ENCODE measurements at places on chromosomes 16 and 17. TPM values are rescaled to one million over a fixed set of nuclear protein-coding genes. Genes with fewer than 3 reads are reported as not detected.

DNA sequence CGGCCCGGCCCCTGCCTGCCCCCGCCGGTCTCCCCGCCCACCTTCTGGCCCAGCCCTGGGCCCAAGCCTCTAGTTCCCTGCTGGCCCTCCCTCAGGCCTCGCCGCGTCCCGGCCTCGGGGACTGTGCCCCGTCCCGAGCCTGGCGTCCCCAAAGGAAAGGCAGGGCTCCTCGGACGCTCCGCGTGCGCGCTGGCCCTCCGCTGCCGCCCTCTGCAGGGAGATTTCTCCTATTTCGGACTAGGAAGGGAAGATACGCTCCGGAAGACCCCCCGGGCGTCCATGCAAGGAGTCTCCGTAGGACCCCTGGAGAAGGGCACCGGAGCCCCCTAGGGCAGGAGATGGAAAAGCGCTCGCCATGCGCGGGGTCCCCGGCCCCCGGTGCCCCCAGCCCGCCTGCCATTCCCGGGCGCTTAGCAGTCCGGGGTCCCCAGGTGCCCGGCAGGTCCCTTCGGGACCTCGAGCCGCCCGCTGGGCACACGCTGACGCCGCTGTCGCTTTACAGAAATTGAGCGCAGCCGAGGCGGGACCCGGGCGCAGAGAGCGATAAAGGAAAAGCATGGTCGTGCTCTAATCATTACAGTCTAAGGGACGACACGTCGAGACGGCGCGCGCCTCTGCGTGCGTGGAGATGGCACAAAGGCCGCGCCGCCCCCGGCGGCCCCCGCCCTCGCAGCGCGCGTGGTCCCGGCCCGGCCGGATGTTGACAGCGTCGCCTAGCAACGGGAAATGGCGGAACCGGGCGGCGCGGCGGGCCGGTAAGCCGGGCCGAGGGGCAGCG lies at the start of gene CCDC40:
TSS of gene CCDC40 (plus strand) at position 706 of the 778 bp plus-strand sequence. CDS start at position 727, 21 bp downstream.
- DNase-seq, result peak; percentile 87

The SLC25A19 gene
- 12.6 TPM for total RNA-seq

GRCh38 chr16:48813485-48813884 lies 203.5 kb upstream of the N4BP1 start:
- DNase-seq, result no peak

- DNase-seq, result peak; percentile 44
Observed at GRCh38 chr17:74239172-74239571, 25.8 kb downstream of the TTYH2 start.

The HSD17B2 gene
- total RNA-seq, result 91.6 TPM

GRCh38 chr16:89156740-89157645 lies 14.6 kb upstream of the CDH15 start:
- DNase-seq, result no peak

DNA sequence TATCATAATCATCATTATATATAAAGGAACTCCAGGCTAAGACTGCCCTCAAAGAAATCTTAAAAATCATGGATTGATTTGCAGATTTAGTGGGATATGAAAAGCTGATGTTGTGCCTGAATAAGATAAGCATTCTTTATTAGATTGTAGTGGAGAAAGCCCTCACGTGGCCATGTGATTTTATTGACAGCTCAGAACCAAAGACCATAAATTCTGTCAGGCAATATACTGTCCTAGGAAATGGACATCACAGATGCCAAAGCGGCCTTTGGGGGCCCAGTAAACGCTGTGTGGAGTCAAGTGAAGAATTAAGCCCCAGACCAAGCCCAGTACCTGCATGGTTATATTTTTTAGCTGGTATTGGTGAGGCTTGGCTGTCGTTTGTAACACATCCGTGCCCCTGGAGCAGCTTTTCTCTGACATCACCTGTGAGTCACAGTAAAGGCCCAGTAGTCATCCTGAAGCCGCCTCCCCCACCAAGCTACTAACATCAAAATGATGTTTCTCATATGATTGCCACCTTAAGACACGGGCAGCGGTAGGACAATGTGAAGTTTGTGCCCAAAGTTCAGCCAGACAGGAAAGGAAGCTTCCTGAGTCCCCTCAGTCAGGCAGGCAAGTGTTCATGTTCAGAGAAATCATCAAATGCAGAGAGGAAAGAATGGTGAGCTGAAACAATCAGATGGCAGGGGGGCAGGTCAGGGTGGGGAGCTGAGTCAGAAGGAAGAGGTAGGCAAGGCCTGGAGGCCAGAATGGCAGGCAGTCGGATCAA lies 209.4 kb downstream of the IRX3 start:
- DNase-seq, result no peak

The CSH2 gene
- not detected for total RNA-seq

DNA sequence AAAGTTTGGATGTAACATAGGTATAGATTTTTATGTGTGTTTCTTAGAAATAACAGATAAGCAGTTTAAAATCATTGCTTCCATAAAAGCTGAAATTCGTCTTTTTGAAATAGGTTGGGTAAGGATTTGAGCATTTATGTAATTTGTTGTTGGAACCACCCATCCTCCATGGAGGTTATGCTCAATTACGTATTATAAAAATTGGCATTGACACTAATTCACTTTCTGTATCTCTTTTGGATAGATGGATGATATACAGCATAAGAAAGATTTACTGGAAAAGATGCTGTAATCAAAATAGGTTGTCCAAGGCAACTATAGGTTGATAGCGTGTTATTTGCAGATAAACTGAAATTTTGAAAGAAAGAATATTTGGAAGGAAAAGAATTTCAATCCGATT lies 105.5 kb downstream of the PRKCA start:
- no peak for DNase-seq

GRCh38 chr16:19463468-19464315 lies 46.0 kb downstream of the TMC5 start:
- DNase-seq, result no peak

- no peak for DNase-seq
Observed at GRCh38 chr17:76142039-76142584, 1.1 kb upstream of the FOXJ1 start.

DNA sequence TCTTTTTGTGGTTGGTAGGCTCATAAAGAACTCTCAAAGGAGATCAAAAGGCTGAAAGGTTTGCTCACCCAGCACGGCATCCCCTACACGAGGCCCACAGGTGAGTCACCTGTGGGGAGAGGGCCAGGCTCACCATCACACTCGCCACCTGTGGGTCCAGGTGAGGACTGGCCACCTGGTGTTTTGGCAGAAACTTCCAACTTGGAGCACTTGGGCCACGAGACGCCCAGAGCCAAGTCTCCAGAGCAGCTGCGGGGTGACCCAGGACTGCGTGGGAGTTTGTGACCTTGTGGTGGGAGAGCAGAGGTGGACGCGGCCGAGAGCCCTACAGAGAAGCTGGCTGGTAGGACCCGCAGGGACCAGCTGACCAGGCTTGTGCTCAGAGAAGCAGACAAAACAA lies 11.1 kb downstream of the GNPTG start:
- DNase-seq, result no peak

- DNase-seq, result no peak
Observed at GRCh38 chr17:8900626-8901585, 33.4 kb upstream of the PIK3R6 start.

DNA sequence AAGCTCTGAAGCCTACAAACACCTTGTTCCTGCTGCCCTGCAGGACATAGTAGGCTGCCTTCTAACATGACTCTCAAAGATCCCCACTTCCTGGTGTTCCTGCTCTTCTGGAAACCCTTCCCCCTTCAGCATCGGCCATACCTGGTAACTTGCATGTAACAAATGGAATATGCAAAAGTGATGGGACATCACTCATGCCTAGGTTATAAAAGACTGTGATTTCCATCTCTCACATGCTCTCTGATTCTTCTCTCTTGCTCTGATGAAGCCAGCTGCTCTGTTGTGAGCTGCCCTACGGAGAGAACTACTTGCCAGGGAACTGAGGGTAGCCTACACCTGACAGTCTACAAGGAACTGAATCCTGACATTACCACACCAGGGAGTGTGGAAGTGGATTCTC lies 72.9 kb upstream of the IRX6 start:
- no peak for DNase-seq

DNA sequence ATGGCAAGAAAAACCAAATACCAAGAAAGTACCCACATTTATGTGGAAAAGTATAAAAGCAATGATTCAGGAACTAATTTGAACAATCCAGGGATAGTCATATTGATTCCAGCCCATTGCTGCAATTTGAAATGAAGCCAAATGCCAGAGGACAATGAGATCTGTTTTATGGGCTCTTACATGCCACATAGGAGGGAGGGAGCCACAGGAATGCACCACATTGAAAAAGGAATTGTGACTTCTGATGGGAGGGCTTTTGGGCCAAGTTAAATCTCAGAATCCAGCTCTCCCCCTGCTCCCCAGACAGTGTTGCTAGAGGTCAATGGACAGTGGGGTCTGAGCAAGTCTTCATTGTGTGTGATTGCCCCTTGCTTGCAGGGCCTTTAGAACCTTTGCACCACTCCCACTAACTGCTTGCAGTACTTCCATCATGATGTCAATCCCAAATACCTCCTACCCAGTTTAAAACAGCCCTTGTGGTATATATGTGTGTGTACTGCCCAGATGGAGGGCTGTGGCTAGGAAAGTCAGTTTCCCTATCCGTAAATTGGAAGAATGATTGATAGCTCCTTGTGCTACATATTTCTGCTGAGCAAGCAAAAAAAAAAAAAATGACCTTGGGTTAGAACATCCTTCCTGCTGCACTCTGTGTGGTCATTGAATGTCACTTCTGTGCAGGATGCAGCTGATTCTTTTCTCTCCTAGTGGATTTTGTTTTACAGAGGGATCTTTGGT lies 406.8 kb downstream of the UTP18 start:
- DNase-seq, result no peak

The GPR179 gene
- total RNA-seq, result not detected

DNA sequence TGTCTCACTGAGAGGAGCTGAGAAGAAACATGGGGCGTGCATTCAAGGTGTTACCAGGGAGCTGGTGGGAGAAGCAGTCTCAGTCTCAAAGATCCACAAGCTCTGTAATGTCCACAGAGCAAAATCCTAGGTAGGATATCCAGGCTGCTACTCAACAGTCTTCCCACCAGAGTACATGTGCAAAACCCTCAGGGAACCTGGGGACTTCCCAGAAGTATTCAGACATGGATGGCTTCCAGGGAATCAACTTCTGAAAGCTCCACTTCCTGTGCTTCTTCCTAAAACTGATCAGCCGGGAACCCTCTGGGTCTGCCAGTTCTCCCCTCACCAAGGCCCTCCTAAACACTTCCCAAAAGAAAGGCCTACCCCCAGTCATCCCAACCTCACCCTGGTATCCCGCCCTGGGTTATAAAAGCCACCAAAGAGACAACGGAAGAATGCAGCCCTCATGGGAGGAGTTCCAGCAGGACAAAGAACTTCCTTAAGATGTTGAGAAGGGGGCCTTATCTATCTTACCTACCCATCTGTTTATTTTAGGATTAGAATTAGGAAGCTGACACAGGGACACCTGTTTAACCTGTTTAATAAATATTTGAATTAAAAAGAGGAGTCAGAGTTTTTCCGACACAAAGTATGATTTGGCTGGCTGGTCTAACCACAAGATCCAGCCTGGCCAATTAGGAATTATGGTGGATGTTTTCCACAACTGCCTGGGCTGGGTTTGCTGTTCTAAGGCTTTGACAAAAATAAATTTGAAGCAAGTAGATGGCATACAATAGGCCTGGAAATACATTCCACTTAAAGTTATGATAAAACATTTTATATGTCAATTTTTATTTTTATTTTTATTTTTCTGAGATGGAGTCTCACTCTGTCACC lies 37.0 kb downstream of the CUEDC1 start:
- DNase-seq, result no peak

DNA sequence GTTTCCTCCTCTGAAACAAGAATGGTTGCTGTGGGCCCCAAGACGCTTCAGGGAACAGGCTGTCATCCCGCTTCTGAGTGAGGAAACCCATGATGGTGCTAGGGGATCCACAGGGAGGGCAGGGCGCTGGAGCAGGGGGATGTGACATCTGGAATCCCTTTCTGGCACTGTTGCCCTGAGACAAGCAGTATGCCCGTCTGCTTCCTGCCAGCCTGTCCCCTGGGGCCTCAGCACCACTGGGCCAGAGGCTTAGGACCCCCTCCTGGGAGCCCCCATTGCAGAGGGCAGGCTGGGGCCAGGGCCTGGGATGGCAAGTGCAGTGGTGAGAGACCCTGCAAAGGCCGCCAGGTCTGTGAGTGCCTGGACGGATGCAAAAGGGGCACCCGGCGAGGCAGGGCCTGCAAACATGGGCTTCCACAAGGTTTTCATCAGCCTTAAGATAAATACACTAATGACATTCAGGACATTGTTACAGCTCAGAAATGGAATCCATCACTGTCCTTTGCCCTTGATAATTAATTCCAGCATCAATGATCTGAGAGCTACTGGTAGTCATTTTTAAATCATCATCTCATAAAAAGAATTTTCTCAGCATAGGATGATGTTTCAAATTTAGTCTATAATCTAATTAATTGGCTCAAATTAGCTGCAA lies 51.6 kb downstream of the PRMT7 start:
- no peak for DNase-seq

- DNase-seq, result no peak
Observed at GRCh38 chr16:59510008-59510424, 775.9 kb upstream of the GOT2 start.

DNA sequence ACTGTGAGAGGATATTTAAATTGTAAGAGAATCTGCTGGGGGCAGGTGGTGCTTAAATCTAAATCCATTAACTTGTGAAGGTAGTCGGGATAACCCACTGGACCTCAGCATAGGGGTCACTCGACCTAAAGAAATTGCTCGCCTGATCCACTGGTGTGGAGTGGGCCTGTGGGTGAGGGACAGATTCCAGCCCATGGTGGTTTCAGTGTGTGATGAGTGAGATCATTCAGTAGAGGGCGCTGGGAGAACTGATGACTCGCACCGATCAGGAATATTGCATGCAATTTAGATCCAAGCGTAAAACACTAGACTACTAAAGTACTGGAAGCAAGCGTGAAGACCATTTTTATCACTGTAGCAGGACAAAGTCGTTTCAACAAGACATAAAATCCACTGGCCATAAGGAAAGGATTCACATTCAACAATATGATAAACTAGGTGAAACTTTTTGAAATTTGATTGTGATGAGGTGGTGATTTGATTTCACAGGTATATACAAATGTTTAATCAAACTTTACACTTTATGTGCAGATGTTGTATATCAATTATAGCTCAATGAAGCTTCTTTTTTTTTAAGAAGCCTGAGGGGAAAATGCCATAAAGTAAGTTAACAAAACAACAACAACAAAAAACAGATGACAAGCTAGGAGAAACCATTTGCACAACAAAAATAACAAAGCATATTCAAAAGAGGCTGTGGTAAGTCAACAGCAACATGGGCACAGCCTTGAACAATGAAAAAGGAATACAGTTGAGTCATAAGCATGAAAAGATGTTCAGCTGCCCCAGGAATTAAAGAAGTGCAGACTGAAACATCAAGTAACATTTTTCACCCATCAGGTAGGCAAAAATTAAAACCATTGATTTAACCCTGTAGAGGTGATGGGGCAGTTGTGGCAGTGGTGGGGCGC lies 7.5 kb upstream of the TMEM170A start:
- peak; percentile 61 for DNase-seq
